ENCODE measurements at places on chromosomes 1 and 21. TPM values are rescaled to one million over a fixed set of nuclear protein-coding genes. Genes with fewer than 3 reads are reported as not detected.

The LCE2D gene
- total RNA-seq = not detected

The RXRG gene
- 1.0 TPM for total RNA-seq

The C8B gene
- 1.9 TPM for total RNA-seq

The PPFIA4 gene
- total RNA-seq = 7.0 TPM

The NTMT2 gene
- not detected for total RNA-seq

The CD164L2 gene
- 5.4 TPM for total RNA-seq

The RAB7B gene
- total RNA-seq = 18.7 TPM

The KCNN3 gene
- 3.9 TPM for total RNA-seq

The CCDC185 gene
- total RNA-seq = not detected

GRCh38 chr1:164967300-164967699 is 389.2 kb downstream of the LMX1A start:
- no peak for DNase-seq

DNA sequence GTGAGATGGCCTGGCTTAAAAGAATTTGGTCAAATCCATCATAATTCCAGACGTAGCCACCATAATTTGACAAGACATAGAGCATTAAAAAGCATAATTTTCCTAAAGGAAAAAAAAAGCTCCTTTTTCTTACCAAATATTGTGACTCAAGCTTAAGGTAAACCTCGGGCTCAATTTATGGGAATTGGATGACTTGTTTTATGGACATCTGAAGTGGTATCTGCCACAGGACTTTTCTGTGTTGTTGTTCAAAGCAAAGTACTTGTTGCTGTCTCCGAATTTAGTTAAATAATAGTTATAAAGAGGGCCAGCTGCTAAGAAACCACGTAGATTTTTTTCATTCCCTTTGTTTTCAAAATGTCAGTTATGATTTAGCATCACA is 1.1 kb downstream of the MPZL1 start:
- DNase-seq = no peak

DNA sequence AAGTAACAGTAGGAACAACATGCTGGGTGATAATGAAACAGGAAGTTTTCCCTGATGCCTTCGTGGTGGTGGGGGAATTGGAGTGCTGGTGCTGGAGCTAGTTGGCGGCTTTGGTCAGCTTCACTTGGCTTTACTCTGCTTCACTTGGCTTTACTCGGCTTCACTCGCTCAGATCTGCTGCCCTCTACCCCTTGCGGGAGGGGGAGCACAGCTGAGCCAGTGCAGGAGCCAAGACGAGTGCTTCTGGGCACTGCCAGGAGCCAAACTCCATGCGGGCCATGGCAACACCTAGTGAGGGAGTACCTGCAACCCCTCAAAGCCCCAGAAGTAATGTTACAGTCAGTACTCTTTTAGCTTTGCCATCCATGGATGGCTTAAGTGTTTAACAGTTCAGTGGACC is 10.6 kb upstream of the PRKACB start:
- no peak for DNase-seq

DNA sequence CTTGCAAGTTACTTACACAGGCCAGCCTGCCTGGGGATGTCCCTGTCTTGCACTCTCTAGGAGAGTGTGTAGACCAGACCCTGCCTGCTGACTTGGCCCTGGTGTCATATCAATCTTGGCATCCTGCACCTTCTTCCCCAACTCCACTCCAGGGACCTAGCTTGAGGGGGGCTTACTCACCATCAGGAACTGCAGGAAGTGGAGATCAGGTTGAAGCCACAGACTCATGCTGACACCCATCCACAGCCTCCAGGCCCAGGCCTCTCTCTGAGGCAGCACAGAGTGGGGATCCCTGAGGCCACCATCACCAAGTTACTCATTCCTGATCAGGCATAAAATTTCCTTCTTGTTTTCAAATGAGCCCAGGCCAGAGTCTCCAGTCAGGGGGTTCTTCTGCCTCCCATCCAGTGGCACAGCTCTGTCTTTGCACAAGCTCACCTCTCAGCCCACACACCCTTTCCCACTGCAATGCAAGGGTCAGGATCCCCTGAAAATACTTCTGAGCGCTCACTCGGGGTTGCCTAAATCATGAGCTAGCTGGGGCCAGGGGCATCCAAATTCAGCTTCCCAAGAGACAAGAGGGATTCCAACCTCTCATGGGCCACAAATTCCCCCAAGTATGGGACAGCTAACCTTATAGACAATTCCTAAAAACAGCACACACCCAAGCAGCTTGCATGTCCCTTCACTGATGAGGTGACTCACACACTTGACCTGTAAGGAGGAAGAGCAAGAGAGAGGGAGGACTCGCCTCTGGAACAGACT is 33.5 kb downstream of the CSMD2 start:
- DNase-seq = no peak

GRCh38 chr1:243281672-243282071 is 25.8 kb downstream of the SDCCAG8 start:
- no peak for DNase-seq

GRCh38 chr1:61904354-61904753 is 162.1 kb downstream of the PATJ start:
- no peak for DNase-seq

GRCh38 chr1:185541871-185542301 is 192.3 kb upstream of the HMCN1 start:
- no peak for DNase-seq

DNA sequence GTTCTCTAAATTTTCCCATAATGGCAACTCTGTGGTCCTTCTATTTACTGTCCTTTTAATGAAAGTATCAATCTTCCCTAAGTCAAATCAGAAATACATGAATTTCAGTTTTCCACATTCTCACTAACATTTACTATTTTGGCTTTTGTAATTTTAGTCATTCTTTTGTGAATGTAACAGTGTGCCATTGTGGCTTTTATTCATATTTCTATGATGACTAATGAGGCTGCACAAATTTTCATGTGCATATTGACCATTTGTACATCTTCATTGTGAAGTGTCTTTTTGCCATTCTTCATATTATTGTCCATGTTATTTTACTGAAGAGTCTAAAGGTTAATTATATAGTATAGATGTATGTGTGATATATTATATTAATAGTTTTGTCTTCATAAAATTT is 431.0 kb upstream of the BRINP3 start:
- no peak for DNase-seq

- no peak for DNase-seq
These were observed 1.8 kb upstream of the NFIA start for GRCh38 chr1:61080413-61081143.

- DNase-seq = no peak
These were observed 1.8 kb downstream of the ACTA1 start for GRCh38 chr1:229432116-229432461.

GRCh38 chr1:39676948-39677548 is 5.1 kb upstream of the NT5C1A start:
- no peak for DNase-seq

DNA sequence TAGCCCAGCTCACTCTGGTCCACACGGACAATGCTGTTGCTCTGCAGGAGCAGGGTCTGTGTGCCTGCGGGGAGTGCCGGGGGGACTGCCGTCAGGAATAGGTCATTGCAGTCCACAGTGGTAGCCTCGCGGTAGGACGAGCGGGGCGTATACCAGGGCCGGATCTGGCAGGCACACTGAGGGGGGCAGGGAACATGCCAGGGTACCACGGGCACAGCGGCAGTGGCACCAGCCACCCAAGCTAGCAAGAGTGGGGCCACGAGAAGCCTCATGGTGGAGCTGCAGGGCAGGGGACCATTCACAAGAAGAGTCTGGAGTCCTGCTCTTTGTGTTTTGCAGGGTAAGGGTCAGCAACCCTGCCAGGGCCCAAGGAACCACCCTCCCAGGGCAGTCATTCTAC is 65.8 kb downstream of the LRRN2 start:
- no peak for DNase-seq

DNA sequence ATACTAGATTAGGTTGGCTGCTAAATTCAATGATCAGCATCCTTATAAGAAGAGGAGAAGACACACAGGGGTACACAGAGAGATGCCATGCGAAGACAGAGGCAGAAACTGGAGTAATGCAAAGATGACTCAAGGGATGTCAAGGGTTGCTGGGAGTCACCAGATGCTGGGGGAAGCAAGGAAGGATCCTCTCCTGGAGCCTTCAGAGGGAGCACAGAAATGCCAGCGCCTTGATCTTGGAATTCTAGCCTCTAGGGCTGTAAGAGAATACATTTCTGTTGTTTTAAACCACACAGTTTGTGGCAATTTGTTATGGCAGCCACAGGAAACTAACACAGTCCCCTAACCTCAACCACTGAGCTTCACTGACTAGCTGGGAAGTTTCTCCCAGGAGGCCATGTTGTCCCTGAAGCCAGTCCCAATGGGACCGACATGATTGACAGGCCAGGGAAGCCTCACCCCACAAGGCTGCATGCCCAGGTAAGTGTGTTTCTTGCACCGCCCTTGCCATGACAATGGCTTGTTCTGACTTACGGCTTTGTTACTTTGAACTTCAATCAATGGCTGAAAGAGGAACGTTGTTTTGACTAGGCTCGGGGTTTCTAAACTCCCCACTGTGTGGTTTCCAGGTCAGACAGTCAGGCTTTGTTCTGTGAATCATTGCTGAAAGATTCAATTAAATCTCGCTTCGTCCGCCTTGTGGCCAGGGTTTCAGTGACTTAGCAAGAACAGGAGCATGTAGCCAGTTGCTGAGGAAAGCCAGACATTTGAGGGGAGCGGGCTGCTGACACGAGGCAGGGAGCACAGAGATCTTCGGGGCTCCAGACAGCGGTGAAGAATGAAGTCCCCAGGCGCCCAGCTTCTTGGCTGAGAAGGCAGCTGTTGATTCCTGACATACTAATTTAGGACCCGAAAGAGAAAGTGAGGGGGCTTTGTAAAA is 62.3 kb downstream of the RUNX1 start:
- peak; percentile 54 for DNase-seq

DNA sequence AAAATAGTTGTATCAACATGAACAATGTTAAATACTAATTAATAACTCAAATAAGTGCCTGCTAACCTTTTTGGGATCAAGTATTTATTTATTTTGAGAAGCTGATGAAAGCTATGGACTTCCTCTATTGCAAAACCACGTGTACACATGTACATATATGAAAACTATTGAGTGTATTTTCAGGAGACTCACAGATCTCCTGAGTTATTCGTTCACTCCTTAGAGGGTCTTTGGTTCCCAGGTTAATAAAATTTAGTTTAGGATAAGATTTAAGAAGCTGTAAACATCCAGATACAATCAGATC is 130.5 kb downstream of the DISC1 start:
- no peak for DNase-seq

DNA sequence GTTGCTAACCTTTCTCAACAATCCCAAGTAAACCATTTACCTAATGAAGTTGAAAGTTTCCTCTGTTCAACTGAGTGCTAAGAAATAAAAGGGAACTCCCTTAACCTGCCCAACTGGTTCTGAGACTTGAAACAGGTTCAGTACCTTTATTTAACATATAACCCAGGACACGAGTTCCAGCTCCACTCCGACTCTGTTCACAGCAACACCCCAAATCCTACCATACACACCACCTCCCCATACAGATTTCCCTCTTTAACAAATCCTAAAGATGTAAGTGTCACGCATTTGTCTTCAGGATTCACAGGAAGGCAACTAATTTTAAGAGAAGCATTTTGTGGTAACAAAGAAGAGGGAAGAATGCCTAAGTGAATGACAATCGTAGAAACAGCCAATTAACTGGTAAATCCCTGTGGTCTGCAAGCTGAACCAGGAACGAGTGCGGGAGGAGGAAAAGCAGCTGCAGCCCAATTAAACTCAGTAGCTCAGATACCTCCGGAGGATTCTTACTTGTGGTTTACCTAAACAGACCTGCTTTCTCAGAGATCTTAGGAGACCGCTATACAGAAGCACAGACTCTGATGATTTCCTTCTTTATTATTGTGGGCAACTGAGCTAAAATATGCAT is 134.5 kb upstream of the MAGI3 start:
- DNase-seq = peak; percentile 63

- DNase-seq = no peak
These were observed 20.6 kb downstream of the STUM start for GRCh38 chr1:226568975-226569741.

- no peak for DNase-seq
These were observed 17.9 kb upstream of the MPL start for GRCh38 chr1:43319766-43320165.

- no peak for DNase-seq
These were observed 318.9 kb downstream of the SEC16B start for GRCh38 chr1:177650947-177651346.

- no peak for DNase-seq
These were observed 8.1 kb downstream of the S100A6 start for GRCh38 chr1:153527683-153528040.

- no peak for DNase-seq
These were observed 222.8 kb downstream of the TPR start for GRCh38 chr1:186152227-186152619.

DNA sequence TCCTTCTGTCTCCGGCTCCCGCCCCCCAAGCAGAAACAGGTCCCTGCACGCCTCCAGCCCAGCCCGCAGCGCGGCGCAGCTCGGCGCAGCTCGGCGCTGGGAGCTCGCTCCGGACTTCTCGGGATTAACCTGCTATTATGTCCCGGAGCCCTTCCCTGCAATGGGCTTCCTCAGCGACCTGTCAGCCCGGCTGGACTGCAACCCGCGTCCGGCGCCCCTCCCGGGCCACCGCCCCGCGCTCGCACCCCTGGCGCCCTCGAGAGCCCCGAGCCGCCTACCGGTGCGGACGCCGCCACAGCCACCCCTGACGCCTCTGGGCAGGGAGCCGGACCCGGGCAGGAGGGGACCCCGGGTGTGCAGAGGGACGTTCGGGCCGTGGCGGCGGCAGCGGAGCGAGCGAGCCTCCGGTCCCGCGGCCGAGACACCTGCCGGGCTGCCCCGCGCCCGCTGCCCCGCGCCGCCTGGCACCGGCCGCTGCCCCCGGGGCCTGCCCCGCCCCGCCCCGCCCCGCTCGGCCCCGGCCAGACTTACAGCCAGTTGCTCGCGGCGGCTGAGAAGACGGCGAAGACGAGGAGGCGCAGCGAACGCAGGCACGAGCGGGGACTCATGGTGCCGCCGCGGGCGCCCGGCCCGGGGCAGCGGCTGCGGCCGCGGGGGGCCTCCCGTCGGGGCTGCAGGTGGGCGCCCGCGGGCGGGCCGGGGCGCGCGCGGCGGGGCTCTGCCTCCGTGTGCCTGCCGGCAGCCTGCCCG is 407 bp downstream of the WNT4 start:
- no peak for DNase-seq

- DNase-seq = no peak
These were observed 119.0 kb downstream of the CNIH3 start for GRCh38 chr1:224735159-224735558.

- DNase-seq = no peak
These were observed 25.3 kb downstream of the SERTAD4 start for GRCh38 chr1:210257698-210258529.

- no peak for DNase-seq
These were observed 227.2 kb downstream of the SLC45A1 start for GRCh38 chr1:8545078-8545477.

DNA sequence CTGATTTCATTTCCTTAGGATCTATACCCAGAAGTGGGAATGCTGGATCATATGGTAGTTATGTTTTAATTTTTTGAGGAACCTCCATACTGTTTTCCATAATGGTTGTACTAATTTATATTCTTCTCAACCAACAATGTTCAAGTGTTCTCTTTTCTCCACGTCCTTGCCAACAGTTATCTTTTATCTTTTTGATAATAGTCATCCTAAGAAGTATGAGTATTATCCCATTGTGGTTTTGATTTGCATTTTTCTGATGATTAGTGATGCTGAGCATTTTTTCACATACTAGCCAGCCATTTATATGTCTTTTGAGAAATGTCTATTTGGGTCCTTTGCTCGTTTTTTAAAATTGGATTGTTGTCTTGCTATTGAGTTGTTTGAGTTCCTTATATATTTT is 38.5 kb downstream of the ABCD3 start:
- no peak for DNase-seq

Measured in mucosa of gallbladder (tissue), 1 donor.